ENCODE measurements at places on chromosomes 2 and 18. TPM values are rescaled to one million over a fixed set of nuclear protein-coding genes. Genes with fewer than 3 reads are reported as not detected.

DRC1 gene
- total RNA-seq, result not detected

HOXD13 gene
- not detected for total RNA-seq

DSG1 gene
- total RNA-seq, result not detected

FSHR gene
- total RNA-seq, result not detected

C2orf78 gene
- not detected for total RNA-seq

CD226 gene
- total RNA-seq, result 1.4 TPM

MAP3K19 gene
- not detected for total RNA-seq

C2orf80 gene
- total RNA-seq, result not detected

Measured in epithelial cell of alveolus of lung (primary cell).